ENCODE measurements at places on chromosomes 3 and 15.
A peak's percentile ranks its signal among the peaks of the same experiment; 100 is the strongest.

DNA sequence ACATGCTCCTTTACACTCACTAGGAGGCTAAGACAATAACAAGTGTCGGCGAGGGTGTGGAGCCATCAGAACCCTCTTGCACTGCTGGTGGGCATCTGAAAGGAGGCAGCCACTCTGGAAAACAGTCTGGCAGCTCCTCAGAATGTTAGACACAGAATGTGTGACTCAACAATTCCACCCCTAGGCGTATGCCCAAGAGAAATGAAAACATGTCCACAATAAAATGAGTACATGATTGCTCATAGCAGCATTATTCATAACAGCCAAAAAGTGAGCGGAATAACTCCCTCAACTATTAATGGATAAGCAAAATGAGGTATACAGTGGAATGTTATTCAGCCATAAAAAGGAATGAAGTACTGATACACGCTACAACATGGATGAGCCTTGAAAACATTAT, 57.8 kb downstream of the WNT7A start:
- no peak for DNase-seq

GRCh38 chr3:129575997-129576384, 30.5 kb downstream of the PLXND1 start:
- no peak for DNase-seq

DNA sequence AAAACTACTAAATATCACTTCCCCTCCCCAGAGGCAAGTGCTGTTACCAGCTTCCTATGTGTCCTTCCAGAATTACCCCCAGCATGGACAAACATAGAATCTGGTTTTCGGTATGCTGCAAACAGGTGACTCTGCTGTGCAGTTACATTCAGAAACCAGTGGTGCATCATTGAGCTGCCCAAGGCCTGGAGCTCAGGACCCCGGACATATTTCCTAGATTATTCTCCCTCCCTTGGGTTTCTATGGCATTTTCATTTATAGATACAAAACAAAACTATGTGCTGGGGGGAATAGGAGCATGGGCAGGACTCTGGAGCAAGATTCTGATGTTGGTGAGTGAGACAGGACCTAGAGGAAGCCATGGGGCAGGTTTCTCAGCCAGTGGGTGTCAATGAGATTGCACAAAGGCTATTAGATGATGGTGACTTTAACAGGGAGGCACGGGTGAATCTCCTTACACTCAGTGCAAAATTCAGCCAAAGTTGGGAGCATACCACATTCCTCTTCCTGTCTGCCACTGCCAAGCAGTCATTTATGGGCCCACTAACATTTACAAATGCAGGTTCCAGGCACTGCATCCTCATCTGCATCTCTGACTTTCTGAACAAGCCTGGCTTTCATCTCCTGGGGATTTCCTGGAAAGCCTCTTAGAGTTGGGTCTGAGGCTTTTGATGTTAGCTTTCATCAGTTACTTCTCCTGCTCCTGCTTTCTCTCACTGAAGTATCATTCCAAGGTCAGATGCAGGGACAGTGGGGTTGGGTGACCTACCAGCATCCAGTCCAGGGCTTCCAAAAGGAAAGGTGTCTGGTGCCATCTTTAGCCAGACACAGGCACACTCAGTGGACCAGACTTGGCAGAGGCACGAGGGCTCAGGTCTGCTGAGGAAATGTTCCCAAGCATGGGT, 44.5 kb downstream of the CMTM7 start:
- no peak for DNase-seq

DNA sequence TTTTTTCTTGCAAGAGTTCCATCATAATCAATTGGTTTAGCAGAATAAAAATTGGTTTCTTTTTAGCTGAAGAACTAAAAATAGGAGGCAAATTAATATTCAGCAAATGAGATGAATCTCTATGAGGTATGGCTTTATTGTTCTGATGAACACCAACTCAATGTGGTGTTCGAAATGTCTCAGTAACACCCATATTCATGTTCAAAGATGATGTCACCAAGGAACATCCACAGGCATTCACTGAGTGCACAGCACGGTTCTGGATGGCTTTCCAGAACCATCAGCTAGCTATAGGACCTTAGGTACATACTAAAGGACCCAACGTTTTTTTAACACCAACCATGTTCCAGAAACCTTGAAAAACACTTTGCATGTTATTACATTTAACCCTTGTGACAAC, 42.7 kb downstream of the CCNL1 start:
- no peak for DNase-seq

- peak; percentile 49 for DNase-seq
Measured at GRCh38 chr3:48503401-48504050, 448 bp downstream of the SHISA5 start.

GRCh38 chr3:148367756-148368155, 329.9 kb upstream of the AGTR1 start:
- DNase-seq, result peak; percentile 55

DNA sequence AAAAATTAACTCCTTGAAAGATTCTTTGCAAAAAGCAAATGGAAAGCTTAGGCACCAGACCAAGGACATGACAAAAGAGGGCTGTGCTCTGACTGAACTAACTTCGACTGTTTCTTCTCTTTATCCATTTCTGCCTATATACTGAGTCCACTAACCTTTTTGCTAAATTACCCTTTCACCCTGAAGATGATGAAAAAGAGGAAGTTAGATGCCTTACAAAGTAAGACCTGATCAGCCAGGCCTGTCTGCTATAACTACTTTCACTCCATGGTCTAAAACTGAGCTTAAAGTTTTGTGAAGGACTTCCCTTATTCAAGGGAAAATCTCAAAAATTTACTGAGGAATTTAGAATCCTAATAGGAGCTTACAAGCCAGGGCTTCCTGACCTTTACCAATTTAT, 6.2 kb upstream of the IGSF10 start:
- no peak for DNase-seq

DNA sequence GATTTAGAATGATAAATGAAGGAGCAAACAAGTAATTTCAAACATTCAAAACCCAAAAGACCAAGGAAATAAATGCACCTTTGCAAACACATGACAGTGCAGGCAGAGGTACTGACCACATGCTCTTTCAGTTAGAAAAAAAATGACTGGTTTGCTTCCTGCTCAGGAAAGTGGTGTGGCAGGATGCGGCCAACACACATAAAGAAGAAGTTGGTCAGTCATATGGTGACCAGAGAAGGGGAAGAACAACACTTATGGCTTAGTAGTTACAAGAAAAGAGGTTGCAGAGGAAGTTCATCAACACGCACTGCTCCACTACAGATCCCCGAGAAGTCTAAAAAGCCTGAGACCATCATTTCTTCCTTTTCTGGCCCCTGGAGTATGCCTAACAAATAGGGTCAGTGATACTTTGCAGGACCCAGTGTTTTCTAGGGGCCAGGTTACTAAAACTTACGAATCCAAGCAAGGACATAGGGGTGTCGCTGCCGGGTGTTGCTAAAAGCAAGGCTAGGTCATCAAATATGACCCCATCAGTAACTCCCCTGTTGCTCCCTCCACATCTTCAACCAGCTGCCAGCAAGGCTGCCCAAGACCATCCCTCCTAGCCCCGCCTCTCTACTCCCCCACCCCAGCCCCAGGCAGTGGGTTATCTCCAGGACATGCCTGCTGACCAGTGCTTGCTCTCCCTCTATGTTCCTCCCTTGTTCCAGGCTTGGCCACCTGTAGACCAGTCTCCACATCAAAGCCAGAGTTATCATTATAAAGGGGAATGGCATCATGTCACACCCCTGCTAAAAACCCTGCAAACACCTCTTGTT, 11.2 kb downstream of the ATP8B4 start:
- DNase-seq, result no peak

All from fibroblast of skin of right quadriceps (primary cell).